Cardiac muscle cell (in vitro differentiated cells and primary cell): ENCODE measurements at places on chromosomes 11 and 22.

- DNase-seq: no peak
Measured at GRCh38 chr11:128048121-128048520, 539.2 kb downstream of the ETS1 start.

DNA sequence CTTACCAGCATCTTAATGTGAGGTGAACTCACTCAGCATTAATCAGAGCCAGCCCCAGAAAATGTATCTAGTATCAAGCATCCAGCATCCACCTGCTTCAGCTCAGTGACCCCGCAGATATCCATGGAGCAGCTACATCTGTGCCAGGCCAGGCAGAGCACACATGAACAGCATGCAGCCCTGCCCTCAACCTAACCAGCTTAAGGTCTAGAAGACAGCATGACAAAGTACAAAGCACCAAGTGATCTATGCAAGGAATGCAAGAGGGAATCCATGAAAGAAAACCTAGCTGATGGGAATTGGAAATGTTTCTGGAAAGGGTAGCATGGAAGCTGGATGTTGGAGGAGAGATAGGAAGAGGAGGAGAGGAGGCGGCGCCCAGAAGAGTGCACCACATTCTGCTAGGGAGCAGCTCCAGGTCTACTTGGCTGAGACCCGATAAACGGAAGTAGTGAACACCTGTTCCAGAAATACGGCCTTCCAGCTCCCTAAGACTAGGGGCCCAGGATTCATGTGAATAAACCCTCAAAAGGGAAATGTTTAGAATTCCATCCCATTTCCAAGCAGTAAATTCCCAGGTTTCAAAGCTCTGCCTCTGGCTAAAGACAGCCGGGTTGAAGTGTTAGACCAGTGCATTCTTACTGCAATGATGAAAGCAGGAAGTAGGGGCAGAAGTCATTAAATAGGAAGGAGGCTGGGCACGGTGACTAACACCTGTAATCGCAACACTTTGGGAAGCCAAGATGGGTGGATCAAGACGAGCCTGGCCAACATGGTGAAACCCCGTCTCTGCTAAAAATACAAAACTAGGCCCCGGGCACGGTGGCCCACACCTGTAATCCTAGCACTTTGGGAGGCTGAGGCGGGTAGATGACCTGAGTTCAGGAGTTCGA is 23.5 kb upstream of the L3MBTL2 start:
- no peak for DNase-seq

GRCh38 chr11:102610200-102610599 is 14.9 kb downstream of the MMP20 start:
- DNase-seq: no peak

DNA sequence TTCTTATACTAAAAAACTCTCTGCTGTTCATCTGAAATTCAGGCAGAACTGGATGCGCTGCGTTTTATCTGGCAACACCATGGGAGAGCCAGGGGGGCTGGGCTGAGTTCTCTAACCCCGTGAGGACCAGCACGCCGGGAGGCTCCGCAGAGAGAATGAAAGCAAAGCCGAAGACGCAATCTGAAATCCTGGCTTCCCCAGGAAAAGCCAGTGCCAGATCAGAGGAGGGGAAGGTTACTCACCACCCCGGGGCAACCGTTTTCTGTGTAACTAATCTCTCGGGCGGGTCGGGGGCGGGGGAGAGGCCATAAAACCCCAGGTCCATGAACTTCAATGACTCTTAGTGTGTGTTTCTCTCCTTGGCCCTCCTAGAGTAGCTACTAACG is 99.4 kb downstream of the SHANK2 start:
- DNase-seq: peak; percentile 12

DNA sequence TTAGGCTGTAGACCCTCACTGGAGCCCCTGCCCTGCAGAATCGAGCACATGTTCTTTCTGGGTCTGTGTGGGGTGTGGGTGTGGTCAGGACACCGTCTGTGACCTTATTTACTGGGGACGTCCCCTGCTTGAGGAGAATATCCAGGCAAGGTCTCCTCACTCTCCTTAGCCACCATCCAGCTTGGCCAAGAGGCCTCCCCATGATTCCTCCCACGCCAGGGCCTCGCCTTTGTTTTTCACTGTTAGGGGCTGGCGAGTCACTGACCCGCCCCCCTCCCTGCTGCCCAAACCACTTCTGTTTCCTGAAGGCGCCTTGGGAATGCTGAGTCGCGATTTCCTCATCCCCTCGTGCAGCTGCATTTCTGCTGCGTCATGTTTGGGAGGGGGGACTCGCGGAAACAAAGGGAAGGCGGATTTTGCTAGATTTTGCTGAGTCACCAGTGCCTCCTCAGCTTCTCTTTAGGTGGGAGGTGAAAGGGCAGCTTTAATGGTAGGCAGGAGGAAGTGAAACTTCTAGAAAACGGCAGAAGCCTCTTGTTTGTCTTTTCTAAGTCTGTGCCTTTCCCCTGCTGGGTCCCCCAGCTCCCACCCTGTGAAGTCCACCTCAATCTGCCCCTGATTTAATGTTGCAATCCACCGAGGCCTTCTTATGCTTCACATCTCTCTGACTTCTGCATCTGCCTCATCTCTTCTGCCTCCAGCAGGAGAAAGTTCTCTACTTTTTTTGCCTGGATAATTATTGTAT is 4.0 kb upstream of the HMOX1 start:
- DNase-seq: peak; percentile 100

DNA sequence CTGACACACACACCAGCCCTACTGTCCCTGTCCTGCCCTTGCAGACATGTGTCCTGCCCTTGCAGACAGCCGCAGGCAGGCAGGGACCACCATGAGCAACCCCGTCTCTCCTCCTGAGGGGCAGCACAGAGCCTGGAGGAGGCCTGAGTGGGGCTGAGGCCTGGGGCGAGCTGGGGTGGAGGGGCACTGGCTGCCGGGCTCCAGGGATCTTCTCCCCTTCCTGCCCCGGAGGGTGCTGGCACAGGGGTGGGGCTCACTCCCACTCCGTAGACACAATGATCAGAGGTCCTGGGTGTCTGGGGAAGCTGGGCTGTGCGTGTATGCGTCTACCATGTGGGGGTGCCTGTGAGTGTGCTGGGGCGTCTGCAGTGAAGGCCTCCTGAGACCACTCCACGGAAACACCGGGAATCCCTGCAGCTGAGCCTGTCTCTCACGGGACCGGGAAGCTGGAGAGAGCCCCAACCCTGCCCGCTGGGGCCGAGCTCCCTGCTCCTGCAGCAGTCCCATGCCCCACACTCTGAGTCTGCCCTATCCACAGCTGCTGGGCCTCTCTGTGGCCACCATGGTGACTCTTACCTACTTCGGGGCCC is 588 bp downstream of the TSPAN32 start:
- DNase-seq: no peak

DNA sequence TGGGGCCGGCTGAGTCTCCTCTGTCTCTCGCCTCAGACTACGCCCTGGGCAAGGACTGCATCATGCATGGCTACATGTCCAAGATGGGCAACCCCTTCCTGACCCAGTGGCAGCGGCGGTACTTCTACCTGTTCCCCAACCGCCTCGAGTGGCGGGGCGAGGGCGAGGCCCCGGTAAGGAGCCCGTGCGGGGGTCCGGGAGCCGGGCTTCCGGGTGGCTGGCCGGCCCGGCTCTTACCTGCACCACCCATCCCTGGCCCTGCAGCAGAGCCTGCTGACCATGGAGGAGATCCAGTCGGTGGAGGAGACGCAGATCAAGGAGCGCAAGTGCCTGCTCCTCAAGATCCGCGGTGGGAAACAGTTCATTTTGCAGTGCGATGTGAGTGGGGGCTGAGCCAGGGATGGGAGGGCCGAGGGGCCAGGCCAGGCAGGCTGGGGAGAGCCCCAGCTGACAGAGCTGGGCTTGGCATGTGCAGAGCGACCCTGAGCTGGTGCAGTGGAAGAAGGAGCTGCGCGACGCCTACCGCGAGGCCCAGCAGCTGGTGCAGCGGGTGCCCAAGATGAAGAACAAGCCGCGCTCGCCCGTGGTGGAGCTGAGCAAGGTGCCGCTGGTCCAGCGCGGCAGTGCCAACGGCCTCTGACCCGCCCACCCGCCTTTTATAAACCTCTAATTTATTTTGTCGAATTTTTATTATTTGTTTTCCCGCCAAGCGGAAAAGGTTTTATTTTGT is 4.1 kb upstream of the ANKRD13D start:
- DNase-seq: no peak

DNA sequence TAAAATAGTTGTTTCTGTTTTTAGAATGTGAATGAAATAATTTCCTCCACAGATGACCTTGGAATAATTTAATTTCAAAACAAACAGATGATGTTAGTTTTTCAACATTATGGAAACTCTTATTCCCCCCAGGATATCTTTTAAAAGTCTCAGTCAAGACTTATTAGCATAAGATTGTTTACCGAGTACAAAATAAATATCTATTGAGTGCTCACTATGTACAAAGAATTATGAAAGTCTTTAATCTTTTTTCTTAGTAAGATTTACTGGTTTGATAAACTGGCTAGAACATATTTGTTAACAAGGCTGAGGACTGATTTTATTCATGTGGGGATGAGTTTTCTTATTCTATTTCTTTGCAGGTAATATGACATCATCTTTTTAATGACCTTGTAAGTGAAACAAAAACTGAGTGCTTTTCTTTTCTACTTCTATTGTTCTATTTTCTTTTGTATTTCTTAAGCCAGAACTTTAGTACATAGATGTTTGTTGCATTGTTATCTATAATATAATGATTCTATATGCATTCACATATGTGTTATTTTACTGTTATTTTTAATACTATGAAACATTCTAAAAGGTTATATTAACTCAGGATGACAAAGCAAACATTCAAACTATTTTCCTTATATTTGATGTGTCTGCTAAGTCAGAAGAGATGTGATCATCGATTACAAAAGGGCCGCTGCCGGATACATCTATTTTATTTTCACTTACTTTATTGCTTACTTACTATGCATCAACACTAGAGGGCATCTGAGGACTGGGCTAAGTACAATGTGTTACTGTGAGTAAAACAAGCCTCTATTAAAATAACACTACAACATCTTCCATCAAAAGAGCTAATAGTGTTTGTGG is 111.0 kb upstream of the ARHGAP42 start:
- peak; percentile 76 for DNase-seq

DNA sequence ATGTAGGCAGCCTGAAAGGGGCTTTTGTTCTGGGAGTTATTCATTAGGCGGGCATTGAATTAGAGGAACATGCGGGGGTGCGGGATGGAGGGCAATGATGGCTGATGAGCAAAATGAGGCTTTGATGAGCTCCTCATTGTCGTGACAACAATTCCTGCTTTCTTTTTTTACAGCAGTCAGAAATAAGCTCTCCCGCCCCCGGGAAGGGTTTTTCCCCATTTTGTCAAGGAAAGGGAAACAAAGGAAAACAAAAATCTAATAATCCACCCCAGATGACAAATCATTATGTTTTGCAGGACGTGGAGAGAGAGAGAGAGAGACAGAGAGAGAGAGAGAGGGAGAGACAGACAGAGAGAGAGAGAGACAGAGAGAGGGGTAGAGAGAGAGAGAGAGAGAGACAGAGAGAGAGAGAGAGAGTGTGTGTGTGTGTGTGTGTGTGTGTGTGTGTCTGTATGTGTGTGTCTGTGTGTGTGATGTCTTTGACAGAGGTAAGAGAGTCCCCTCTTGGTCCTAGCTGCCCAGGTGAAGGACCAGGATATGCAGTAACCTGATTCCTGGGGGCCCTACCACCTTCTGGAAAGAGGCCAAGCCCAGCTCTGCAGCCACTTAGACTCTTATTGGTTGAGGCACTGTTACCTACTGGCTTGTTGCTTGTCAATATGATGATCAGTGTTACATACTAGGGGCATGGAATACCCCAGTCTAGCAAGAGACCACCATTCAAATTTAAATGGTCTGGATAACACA is 46.7 kb upstream of the PARVA start:
- peak; percentile 20 for DNase-seq

- DNase-seq: peak; percentile 74
Measured at GRCh38 chr11:106424111-106424510, 346.6 kb downstream of the AASDHPPT start.

DNA sequence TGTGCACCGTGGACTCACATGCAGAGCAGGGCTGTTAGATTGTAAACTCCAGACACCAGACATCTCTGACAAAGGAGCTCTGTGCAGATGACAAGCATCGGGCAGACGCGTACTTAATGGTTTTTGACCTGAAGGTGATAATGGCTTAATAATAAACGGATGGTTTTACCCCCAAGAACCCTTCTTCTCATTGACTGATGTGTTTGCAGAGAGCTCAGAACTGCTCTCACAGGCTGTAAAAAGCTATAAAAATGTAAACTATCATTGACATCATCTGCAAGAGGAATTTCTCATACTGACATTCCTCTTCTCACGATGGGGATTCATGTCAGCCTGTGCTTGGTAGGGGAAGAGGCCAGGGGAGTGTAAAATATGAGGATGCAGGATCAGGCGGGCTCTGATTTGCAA is 8.6 kb upstream of the ARHGAP8 start:
- no peak for DNase-seq

GRCh38 chr11:34655335-34656008 is 34.6 kb downstream of the EHF start:
- no peak for DNase-seq

DNA sequence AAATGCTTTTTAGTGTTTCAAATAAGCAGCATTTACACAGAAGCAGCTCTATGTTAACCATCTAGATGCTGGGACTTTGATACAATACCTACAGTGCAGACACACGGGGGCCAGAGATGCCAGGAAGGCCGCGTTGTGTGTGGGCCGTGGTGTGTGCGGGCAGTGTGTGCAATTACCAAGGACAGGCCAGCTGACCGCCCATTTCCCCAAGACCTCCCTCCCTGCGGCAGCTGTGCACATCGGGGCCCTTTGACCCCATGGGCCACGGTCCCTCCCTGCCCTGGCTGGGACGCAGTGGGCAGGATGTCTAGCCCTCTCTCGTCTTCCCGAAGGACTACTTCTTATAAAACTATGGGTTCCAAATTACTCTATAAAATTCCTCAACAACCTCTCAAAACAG is 38.4 kb downstream of the CLTCL1 start:
- no peak for DNase-seq

- no peak for DNase-seq
Measured at GRCh38 chr11:106813806-106814205, 204.5 kb downstream of the GUCY1A2 start.

DNA sequence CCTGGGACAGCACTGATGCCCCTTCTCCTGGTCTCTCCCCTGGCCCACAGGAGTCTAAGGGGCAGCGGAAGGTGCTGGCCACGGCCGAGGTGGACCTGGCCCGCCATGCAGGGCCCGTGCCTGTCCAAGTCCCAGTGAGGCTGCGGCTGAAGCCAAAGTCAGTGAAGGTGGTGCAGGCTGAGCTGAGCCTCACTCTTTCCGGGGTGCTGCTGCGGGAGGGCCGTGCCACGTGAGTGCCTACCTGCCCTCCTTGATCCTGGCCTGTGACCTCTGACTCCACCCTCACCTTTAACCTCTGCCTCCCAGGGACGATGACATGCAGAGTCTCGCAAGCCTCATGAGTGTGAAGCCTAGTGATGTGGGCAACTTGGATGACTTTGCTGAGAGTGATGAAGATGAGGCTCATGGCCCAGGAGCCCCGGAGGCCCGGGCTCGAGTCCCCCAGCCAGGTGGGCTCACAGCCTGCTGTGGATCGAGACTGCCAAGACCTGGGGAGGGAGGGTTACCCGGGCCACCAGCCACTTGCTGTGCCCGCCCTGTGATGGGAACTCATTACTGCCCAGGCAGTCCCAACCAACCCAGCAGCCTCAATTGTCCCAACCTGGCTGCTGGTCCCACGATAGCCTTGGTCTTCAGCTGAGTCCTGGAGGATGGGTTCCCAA is 4.3 kb downstream of the EHBP1L1 start:
- no peak for DNase-seq

GRCh38 chr11:1053121-1053901 is 16.8 kb upstream of the MUC6 start:
- no peak for DNase-seq

GRCh38 chr11:79241205-79241851 is 199.5 kb downstream of the TENM4 start:
- no peak for DNase-seq
